Activated CD8-positive, alpha-beta memory T cell treated with anti-CD3 and anti-CD28 coated beads for 1 hour (primary cell): ENCODE measurements at places on chromosomes 3 and 15.

DNA sequence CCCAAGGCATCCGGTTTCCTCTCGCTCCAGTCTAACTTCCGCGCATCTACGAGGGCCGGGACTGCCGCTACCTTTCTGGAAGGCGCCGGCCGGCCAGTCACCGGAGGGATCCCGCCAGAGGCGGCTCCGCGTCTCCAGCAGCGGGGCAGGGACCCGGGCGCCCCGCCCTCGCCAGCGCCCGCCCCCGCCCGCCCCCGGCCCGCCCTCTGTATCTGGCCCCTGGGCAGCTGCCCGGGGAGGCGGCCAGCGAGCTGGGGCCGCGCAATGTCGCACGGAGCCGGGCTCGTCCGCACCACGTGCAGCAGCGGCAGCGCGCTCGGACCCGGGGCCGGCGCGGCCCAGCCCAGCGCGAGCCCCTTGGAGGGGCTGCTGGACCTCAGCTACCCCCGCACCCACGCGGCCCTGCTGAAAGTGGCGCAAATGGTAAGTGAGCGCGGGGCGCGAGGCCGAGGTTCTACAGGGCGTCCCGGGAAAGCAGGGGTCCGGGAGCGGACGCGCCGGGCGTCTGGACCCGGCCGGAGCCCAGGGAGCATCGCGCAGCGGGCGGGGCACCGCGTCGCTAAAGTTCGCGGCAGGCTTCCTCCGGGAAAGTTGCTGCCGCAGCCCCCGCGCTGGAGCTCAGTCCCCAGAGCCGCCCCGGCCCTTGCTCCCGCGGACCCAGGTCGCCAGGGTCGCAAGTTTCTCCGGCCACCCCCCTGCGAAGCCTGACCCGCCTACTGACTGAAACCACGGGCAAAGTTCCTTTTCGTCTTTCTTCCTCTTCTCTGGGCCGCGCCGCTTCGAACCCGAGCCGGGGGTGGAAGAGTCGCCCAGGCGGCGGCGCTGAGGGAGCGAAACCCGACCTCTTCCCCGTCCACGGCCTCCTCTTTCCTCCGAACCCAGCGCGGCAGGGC lies at the start of gene CMTM7:
Gene CMTM7 (plus strand): TSS at position 211 of the 893 bp plus-strand sequence. CDS start 54 bp downstream, at position 265.
- DNase-seq, result no peak

- no peak for DNase-seq
Measured at GRCh38 chr3:147934451-147935180, 525.5 kb downstream of the ZIC1 start.

DNA sequence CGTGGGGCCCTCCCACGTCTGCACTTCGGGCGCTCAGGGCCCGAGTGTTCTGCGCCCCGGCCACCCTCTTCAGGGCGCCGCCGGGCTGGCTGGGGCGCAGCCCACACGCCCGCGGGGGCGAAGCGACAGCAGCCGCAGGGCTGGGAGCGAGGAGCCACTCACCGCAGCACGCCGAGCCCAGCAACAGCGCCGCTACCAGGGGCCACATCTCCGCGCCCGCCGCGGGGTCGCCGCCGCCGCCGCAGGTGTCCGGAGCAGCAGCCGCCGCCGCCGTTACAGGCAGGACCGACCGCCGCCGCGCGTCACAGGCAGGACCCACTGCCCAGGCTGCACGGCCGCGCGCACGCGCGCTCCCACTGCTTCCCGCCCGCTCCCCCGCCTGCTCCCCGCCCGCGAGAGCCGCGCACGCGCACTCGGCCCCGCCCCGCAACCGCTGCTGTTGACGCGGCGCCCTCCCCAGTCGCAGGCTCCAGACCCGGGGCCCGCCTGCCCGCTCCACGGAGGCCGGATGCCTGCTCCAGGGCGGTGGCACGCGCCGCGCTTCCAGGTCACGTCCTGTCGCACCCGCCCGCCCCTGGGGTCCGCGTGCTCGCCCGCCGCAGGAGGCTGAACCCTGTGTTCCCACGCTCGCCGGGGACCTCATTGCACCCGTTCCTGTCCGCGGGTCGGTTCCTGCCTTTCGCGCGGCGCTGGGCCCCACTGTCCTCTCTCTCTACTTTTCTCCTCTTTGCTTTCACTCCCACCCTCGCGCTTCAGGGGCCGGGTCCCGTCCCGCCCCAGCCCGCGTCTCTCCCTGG lies at the start of gene CD47:
Gene CD47 (minus strand): TSS at position 331 of the 797 bp plus-strand sequence. CDS start 123 bp downstream, at position 208.
- DNase-seq, result peak; percentile 86

GRCh38 chr15:100343251-100343650 lies 1.5 kb upstream of the ADAMTS17 start:
- DNase-seq, result no peak

DNA sequence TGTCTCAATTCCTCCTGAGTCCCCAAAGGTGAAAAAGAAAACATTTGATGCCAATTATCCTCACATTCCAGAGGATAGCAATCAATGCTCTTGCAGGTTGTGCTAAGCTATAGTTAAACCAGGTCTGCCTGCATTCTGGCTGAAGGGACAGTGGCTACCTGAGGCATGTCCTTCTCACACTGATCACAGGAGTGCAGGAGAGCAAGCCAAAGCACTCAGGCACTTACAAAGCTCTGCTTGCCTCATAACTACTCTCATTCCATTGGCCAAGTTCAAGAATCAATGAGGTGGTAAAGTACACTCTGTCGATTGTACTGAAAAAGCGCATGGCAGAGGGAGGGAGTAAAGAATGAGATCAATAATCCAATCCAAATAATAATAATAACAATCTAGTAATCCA lies 342.0 kb upstream of the PPP2R3A start:
- DNase-seq, result no peak

- no peak for DNase-seq
Measured at GRCh38 chr3:72537448-72537847, 310.8 kb downstream of the SHQ1 start.

- DNase-seq, result no peak
Measured at GRCh38 chr3:43215663-43216275, 70.6 kb upstream of the SNRK start.

- DNase-seq, result no peak
Measured at GRCh38 chr3:124315215-124316033, 323.5 kb upstream of the ROPN1 start.
